Activated B cell treated with CpG ODN at 0.5 μM for 24 hours (primary cell): ENCODE measurements at places on chromosomes 16 and 17. TPM values are rescaled to one million over a fixed set of nuclear protein-coding genes. Genes with fewer than 3 reads are reported as not detected.

The PRSS8 gene
- total RNA-seq = not detected in 2 replicates

The SYCE1L gene
- 5.1 and 6.3 TPM in 2 replicates for total RNA-seq

The KRTAP4-9 gene
- not detected in 2 replicates for total RNA-seq

The SCNN1B gene
- not detected in 2 replicates for total RNA-seq

- H3K4me1 ChIP-seq = peaks cover 18% of the 10 kb centered on the region
- H3K27me3 ChIP-seq = no peaks in the 10 kb centered on the region
- peaks cover 6% of the 10 kb centered on the region for H3K36me3 ChIP-seq
- no peak overlapping the region for H3K27ac ChIP-seq
Measured at GRCh38 chr16:85718682-85719081, 29.9 kb upstream of the GINS2 start.

GRCh38 chr17:73532421-73532901 is 111.8 kb downstream of the SDK2 start:
- peaks cover 3% of the 10 kb centered on the region for H3K36me3 ChIP-seq
- no peak overlapping the region for H3K27ac ChIP-seq
- DNase-seq = no peak
- no peak overlapping the region for H3K4me3 ChIP-seq
- H3K27me3 ChIP-seq = no peaks in the 10 kb centered on the region

GRCh38 chr16:89106533-89107202 is 13.0 kb downstream of the ACSF3 start:
- H3K27ac ChIP-seq = no peak overlapping the region
- H3K36me3 ChIP-seq = peaks cover 72% of the 10 kb centered on the region
- no peaks in the 10 kb centered on the region for H3K27me3 ChIP-seq
- no peak for DNase-seq
- H3K4me1 ChIP-seq = peaks cover 10% of the 10 kb centered on the region

GRCh38 chr17:34010534-34010933 is 244.6 kb upstream of the CCL2 start:
- no peaks in the 10 kb centered on the region for H3K4me1 ChIP-seq
- H3K36me3 ChIP-seq = no peaks in the 10 kb centered on the region
- DNase-seq = no peak
- peaks cover 4% of the 10 kb centered on the region for H3K27me3 ChIP-seq
- no peak overlapping the region for H3K27ac ChIP-seq

DNA sequence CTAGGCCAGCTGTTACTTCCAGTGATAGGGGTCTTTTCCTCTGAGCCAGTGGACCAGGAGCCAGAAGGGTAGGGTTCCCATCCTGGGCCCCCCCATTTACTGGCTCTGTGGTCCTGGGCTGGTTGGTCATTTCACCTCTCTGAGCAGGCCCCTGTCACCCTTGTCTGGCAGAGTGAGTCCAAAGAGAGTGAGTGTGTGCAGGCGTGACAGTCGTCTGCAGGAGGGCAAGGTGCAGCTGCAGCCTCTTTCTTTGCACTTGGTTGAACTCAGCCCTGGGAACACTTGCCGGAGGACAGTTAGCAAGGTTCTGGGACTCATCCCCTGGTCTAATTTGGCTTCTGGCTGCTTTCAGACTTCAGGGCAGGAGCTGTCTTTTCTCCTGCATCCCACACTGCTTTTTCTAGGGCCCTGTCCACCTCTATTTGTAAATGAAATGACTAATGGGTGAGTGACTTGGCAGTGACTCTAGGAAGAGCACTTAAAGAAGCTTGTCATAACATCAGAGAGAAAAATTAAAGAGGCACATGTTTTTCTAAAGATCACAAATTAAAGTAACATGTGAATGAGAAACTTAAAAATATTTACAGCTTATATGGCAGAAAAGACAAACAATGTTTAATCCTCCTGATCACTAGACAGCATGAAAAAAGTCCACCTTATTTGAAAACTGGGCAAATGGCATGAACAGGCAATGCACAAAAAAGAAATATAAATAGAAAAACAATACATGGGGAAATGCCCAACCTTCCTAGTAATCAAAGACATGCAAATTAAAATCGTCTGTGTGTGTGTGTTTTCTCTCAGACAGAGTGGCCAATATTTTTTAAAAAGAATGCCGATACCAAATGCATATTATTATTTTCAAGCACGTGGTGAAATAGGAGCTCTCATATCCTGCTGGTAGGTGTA is 137.5 kb downstream of the NTN1 start:
- no peak overlapping the region for H3K27ac ChIP-seq
- H3K36me3 ChIP-seq = no peaks in the 10 kb centered on the region
- no peak overlapping the region for H3K4me3 ChIP-seq
- no peaks in the 10 kb centered on the region for H3K4me1 ChIP-seq
- no peak for DNase-seq

- H3K4me3 ChIP-seq = peak within 1 kb of the TSS; percentile 97
- peak; percentile 86 for DNase-seq
- H3K36me3 ChIP-seq = peaks cover 26% of the 10 kb centered on the region
- no peaks in the 10 kb centered on the region for H3K27me3 ChIP-seq
- peaks cover 18% of the 10 kb centered on the region for H3K4me1 ChIP-seq
- H3K27ac ChIP-seq = peak within 1 kb of the TSS; percentile 100
Measured at GRCh38 chr16:1492923-1493745, at the start of gene TELO2. Gene TELO2, plus strand, starts transcription at chr16:1493360. Its CDS starts 922 bp downstream, at chr16:1494282.

DNA sequence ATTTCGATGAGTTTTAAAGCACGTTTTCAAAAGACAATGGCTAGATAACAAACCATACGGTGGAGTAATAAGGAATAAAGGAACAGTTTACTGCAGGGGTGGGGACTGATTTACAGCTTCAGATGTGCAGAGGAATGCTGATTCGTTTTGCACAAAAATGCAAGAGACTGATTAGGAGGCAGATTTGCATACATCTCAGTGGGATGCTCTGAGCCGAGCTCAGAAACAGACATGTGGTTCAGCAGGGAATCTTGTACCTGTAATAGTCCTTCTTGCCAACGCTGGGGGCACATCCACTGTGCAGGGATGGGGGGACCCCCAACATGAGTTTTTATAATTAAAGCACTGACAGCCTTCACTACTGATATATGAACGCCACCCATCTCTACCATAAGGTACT is 308.0 kb downstream of the GRIN2A start:
- H3K4me3 ChIP-seq = no peak overlapping the region
- DNase-seq = no peak
- peaks cover 8% of the 10 kb centered on the region for H3K27me3 ChIP-seq
- H3K36me3 ChIP-seq = no peaks in the 10 kb centered on the region
- H3K4me1 ChIP-seq = no peaks in the 10 kb centered on the region

DNA sequence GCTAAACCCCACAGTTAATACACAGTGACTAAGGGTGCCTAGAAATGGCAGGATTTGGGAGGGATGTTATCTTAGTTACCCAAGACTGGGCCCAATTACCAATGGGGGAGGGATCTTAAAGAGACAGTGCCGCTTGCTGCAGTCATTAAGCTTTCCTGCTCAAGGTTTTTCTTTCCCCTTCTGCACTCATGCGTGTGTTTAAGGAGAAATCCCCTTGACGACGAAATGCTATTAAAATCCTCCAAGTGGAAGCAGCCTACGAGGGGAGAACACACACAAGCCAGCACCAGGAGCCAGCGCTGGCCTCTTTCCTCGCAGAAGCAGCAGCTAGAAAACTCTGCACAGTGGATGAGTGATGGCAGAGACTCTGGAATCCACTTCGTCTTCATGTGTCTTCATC is 22.0 kb downstream of the SALL1 start:
- no peaks in the 10 kb centered on the region for H3K36me3 ChIP-seq
- peaks cover 20% of the 10 kb centered on the region for H3K27me3 ChIP-seq
- no peak for DNase-seq
- H3K4me1 ChIP-seq = no peaks in the 10 kb centered on the region
- H3K4me3 ChIP-seq = no peak overlapping the region

DNA sequence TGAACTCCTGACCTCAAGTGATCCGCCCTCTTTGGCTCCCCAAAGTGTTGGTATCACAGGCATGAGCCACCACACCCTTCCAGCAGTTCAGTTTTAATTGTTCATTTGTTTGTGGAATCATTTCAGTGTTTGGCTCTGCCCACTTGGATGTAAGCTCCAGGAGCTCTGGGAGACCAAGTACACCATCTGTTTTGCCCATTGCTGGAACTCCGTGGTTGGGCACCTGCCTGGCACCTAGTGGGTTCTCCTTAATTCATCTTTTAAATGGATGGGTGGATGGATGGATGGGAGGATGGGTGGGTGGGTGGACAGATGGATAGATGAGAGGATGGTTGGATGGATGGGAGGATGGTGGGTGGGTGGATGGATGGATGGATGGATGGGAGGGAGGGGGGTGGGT is 953 bp upstream of the NECAB2 start:
- H3K4me3 ChIP-seq = no peak overlapping the region
- H3K27ac ChIP-seq = no peak overlapping the region
- H3K4me1 ChIP-seq = peaks cover 5% of the 10 kb centered on the region

DNA sequence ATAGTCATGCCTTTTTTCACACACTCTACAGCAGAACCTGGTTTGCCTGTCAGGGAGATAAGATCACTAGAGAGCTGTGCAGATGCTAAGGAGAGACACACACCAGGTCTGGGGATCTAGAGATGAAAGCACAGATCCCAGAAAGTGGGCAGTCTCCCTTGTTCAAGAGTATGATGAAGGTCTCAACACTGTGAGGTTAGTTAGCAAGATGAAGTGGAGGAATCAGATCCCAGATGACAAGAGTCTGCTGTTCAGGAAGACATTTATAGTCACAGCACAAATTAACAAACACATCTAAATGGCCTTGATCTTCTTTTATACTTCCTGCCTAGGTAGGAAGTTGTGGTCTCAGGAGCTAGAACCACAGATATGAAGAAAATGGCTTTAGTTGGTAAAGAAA is 23.4 kb upstream of the SKAP1 start:
- H3K36me3 ChIP-seq = no peaks in the 10 kb centered on the region
- DNase-seq = no peak
- H3K4me3 ChIP-seq = peak overlapping the region; percentile 25
- H3K27ac ChIP-seq = peak overlapping the region; percentile 85

DNA sequence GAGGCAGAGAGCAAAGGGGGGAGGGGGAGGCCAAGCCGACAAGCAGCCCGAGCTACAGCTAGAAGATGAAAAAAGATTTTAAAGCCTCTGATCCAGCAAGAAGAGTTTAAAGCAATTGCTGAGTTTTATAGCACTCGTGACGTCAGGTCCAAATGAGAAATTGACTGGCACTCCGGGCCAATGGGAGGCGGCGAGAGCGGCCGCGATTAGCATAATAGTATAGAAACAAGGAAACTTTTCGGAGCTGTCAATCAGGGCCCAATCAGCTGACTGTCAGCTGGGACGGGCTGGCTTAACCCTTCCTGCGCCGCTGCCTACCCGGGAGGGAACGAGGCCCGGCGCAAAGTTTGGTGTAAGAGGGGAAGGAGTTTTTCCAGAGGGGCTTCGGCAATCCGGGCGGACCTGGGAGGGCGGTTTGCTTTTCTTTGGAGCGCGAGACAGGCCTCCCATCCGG is at the start of gene MAF:
TSS of gene MAF (minus strand) at position 100 of the 454 bp plus-strand sequence. CDS start 835 bp downstream, outside the sequence.
- H3K27ac ChIP-seq = peak within 1 kb of the TSS; percentile 53
- peak; percentile 41 for DNase-seq
- H3K4me1 ChIP-seq = peaks cover 35% of the 10 kb centered on the region
- H3K4me3 ChIP-seq = peak within 1 kb of the TSS; percentile 90
- peaks cover 38% of the 10 kb centered on the region for H3K27me3 ChIP-seq
- no peaks in the 10 kb centered on the region for H3K36me3 ChIP-seq

- H3K36me3 ChIP-seq = peaks cover 7% of the 10 kb centered on the region
- H3K27ac ChIP-seq = peak overlapping the region; percentile 46
- no peak overlapping the region for H3K4me3 ChIP-seq
Measured at GRCh38 chr16:88926374-88926990, 50.5 kb downstream of the CBFA2T3 start.

GRCh38 chr17:52047086-52047485 is 111.4 kb downstream of the CA10 start:
- H3K4me3 ChIP-seq = no peak overlapping the region
- no peaks in the 10 kb centered on the region for H3K27me3 ChIP-seq
- no peaks in the 10 kb centered on the region for H3K36me3 ChIP-seq
- DNase-seq = no peak
- no peaks in the 10 kb centered on the region for H3K4me1 ChIP-seq

DNA sequence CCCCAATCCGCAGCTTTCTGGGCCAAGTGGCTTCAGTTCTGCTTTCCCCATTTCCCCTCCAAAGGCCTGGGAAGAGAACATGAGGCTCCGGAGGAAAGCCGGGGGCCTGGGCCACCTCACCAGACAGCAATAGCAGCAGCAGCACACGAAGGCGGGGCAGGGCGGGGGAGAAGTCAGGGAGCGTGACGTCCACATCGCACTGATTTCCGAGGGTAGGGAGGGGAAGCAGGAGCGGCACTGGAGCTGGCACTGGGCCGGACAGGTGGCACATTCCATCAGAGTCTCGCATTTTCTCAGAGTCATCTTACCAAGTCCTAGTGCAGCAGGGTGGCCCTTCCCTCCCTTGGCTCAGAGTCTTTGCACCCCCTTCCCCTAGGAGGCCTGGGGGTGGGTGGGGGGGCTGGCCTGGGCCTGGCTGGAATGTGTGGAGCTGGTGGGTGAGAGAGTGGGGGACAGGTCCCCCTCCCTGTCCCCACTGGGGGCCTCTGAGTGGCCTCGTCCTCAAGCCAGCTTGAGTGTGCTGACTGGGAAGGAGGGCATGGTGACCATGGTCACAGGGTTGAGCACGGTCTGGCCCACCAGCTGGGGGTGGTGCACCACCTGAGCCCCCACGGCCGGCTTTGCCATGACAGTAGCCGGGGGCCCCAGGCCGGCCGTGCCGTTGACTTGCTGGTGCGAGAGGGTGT is 14.3 kb downstream of the MNT start:
- H3K4me1 ChIP-seq = peaks cover 14% of the 10 kb centered on the region
- no peak for DNase-seq
- H3K27me3 ChIP-seq = no peaks in the 10 kb centered on the region
- H3K27ac ChIP-seq = no peak overlapping the region
- peaks cover 27% of the 10 kb centered on the region for H3K36me3 ChIP-seq

DNA sequence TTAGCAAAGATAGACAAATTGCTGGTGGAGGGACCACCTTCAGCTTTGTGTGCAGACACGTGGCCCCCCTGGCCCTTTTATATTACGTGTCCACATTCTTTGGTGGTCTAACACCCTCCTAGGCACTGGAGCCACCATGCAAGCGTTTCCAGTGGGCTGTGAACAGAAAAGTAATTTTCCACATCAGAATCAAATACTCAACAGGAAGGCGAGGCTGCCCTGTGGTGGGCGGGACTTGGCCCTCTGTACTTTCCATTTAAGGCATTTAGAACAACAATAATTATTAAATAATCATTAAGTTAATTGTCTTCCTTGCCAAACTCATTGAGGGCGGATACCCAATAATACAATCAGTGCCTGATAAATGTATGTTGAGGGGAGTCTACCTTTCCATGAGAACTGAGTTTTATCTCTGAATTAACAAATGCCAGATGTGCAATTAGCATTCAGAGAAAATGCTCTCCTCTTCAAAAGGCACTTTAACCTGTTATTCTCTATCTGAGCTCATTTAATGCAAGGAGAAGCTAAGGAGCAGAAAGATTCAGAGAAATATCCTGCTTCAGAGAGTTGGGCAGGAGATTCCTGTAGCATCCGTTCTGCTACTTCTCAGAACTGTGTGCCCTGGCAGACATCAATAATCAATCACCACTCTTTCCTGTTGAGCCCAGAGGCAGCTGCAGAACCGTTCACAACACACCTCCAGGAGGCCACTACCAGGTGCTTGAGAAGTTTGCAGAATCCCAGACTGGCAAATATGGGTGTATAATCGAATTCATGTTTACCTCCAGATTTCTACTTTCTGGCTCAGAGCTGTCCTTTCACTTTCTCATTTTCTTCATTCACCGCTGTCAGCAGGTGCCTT is 109.4 kb downstream of the CMIP start:
- H3K4me1 ChIP-seq = peaks cover 42% of the 10 kb centered on the region
- H3K27ac ChIP-seq = no peak overlapping the region
- no peaks in the 10 kb centered on the region for H3K27me3 ChIP-seq
- DNase-seq = no peak
